ENCODE measurements at places on chromosomes 2 and 18. TPM values are rescaled to one million over a fixed set of nuclear protein-coding genes. Genes with fewer than 3 reads are reported as not detected.
A peak's percentile ranks its signal among the peaks of the same experiment; 100 is the strongest.

DNA sequence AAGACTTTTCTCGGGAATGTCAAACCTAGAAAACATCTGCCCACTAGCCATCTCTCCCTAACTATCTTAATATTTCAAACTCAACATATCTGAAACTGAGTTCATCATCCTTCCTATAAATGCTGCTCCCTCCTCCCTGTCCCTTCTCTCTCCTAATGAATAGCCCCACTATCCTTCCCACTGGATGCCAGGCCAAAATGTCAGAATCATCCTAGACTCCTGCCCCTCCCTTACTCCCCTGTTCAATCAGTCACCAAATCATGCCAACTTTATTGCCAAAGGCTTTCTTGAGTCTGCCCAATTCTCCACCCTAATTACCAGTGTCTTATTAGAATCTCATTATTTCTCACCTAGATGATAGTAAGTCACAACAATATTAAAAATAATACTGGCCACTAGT, 8.5 kb downstream of the EVA1A start:
- DNase-seq, result no peak

- no peak for DNase-seq
Measured at GRCh38 chr2:38475567-38475881, 98.5 kb upstream of the ATL2 start.

DNA sequence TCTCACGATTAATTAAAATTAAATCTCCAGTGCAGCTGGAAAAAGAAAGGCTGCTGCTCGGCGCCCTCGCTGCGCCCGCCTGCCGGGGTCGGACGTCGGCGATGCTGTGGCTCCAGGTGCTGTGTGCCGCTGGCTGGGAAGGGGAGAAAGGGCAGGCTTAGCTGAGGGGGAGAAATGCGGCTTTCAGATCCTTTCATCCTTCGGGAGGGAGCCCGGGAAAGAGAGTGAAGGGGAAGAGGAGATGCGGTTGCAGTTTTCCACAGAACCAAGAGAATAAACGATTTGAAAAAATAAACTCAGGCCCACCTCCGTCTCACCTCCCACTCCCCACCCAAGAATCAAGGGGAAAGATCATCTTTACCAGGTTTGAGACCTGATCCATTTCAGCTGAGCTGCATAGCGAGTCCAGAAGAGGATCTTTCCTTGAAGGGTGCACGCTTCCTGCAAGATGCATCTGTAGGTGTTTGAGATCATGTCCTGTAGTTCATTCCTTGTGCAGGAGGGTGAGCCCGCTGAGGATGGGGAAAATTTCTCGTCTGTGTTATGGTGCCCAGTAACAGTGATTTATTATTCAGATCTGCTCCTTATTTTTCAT, 495 bp downstream of the TMEM169 start:
- no peak for DNase-seq

Gene CNTNAP5
- total RNA-seq, result not detected

DNA sequence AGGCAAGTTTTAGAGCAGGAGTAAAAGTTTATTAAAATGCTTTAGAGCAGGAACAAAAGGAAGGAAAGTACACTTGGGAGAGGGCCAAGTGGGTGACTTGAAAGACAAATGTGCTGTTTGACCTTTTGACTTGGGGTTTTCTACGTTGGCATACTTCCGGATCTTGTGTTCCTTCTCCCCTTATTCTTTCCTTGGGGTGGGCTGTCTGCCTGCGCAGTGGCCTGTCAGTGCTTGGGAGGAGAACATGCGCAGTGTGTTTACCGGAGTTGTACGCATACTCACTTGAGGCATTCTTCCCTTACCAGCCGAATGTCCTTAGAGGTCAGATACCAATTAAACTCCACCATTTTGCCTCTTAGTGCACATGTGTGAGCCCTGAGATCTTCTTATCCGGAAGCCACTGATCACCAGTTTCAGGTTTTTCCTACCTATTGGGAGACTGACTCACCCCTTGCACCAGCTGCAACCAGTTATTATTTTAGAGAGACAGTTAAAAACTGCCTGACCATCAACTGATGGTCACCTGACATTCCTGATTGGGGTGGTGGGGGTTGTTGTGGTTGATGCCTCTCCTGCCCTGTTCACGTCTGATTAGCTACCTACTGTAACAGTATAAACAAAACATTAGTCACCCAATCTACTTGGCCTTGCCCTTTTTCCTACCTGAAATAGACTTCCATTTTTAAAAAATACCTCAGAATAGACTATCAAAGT, 67.5 kb downstream of the NYAP2 start:
- DNase-seq, result no peak

- DNase-seq, result no peak
Measured at GRCh38 chr2:162044586-162044985, 29.4 kb downstream of the DPP4 start.

DNA sequence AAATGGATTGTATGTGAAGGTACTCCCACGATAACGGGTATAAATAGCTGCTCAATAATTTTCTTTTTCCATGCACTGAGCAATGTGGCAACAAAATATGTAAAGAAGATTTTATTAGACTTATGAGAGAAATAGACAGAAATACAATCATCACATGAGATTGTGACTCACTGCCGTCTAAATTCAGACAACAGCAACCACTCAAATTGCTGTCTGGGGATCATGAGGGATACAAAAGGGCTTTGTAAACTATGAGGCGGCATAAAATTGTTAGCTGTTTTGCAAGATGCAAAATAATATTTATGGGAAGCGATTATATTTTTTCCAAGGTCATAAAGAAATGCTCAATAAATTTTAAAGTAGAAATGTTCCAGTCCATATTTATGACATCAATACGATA, 259.1 kb upstream of the AGAP1 start:
- no peak for DNase-seq

GRCh38 chr2:227870710-227871374, 589 bp upstream of the DAW1 start:
- no peak for DNase-seq

GRCh38 chr2:235793163-235793752, 299.4 kb downstream of the AGAP1 start:
- DNase-seq, result no peak

DNA sequence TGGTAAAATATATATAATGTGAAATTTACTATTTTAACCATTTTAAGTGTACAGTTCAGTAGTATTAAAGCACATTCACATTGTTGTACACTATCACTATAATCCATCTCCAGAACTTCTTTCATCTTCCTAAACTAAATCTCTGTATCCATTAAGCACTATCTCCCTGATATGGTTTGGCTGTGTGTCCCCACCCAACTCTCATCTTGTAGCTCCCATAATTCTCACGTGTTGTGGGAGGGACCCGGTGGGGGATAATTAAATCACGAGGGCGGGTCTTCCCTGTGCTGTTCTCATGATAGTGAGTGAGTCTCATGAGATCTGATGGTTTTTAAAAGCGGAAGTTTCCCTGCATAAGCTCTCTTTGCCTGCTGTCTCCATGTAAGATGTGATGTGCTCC, 178.9 kb upstream of the NABP1 start:
- no peak for DNase-seq

DNA sequence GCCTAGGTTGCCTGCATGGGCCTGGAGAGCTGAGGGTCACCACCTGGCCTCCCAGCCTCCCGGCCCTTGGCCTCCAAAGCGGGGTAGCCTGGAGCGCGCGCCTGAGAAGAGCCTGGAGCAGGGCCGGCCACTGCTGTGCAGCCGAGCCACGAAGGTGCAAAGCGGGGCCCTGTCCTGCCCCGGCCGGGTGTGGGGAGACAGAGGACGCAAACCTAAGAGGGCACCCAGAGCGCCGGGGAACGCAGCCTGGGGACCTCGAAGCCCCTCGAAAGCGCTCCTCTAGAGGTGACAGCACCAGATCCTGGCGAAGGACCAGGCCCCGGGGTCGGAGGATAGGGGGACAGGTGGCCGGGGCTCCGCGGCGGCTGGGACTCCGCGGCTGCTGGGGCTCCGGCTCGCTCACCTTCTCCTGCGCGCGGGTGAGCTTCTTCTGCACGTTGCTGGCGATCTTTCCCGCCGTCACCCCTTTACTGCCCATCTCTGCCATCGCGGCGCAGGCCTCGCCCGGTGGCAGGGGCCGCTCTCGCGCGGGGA, 430 bp downstream of the BIN1 start:
- DNase-seq, result peak; percentile 70

DNA sequence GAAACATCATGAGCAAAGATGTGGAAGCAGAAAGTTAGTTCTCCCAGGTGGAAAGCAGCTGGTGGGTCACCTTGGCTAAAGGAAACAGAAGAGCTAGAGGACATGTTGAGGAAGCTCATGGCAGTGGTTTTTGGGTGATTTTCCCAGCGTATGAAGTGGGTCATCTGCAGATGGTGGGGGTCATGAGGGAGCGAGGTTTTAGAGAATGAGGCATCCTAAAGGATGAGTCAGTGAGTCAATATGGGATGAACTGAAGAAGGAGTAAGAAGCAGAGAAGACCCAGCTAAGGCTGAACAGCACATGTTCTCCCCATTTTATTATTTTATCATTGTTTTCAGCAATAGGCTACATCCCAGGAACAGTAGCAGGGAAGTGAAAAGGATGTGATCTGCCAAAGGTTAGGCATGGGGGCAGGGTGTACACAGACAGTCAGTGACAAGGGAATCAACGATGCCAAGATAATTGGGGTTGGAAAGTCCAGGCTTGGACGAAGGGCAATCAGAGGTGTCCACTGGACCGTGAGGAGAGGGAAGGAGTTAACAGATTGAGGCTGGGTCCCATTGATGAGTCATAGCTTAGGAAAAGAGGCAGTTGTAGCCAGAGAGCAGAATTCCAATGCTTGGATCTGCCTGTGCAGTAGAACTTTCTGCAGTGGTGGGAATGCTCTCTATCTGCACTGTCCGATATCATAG, 289.3 kb upstream of the RAB12 start:
- DNase-seq, result no peak

- DNase-seq, result no peak
Measured at GRCh38 chr2:50181212-50181611, 850.7 kb downstream of the NRXN1 start.

Gene TMEM247
- total RNA-seq, result not detected

DNA sequence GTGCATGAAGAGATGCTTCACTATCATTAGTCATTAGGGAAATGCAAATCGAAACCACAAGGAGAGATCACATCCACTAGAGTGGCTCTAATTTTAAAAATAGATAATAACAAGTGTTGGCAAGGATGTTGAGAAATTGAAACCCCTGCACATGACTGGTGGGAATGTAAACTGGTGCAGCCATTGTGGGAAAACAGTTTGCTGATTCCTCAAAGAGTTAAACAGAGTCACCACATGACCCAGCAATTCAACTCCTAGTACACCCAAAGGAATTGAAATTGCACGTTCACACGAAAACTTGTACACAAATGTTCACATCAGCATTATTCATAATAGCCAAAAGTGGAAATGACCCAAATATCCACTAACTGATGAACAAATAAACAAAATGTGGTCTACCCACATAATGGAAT, 179.5 kb downstream of the BCL2 start:
- no peak for DNase-seq

Measured in sciatic nerve (tissue), 2 donors.